Stimulated activated CD4-positive, alpha-beta T cell treated with anti-CD3 and anti-CD28 coated beads, Interleukin-1b, Interleukin-23, amount 100 ng/mL, for 1 hour (primary cell): ENCODE measurements at places on chromosomes 1 and 21.

DNA sequence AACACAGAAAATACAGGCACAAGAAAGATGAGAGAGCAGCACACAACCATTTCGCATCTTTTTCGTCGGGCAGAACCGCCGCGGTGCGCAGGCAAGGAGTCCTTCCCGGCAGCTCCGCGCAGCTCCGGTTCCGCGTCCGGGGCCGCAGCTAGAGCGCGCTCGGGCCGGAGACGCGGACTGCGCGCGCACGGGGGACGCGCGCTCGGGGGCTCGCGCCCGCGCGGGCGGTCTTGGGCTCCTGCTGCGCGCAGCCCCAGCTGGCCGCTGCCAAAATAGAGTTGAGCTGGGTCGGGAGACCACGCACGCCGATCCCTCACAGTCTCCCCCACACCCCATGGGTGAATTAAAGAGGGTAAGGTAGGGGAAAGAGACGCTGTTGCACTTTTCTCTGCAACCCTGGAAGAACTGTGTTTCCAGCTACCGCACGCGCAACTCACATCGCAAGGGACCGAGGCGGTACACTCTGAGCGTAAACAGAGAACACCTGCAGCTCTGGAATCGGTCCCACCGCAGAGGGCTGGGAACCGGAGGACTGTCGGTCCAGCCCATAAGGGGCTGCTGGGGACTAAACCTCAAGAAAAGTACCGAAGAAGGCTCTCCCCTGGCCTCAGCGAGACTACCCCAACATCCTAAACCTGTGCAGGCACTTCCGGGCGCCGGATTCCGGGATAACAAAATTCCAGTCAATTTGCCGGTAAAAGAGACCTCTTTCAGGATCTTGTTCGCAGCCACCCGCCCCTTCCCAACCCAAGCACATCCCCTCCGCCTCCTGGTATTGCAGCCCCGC is 1.7 kb downstream of the NR5A2 start:
- DNase-seq: no peak

DNA sequence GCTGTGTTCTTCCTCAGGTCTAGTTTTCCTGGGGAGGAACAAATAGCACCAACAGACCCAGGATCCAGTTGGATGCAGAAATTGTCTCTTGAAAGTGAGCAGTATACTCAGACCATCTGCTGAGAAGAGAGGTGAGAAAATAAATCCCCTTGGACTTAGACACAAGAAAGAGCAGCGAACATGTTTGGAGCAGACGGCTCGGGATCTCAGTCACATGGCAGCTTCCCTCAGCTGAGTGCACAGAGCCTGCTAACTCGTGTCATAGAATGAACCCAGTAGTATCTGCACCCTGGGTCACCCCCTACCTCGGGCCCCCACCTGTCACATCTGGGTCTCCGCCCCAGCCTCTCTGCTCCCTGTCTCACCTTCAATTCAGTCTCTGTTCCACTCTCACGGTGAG is 115.6 kb downstream of the CCDC185 start:
- DNase-seq: no peak

DNA sequence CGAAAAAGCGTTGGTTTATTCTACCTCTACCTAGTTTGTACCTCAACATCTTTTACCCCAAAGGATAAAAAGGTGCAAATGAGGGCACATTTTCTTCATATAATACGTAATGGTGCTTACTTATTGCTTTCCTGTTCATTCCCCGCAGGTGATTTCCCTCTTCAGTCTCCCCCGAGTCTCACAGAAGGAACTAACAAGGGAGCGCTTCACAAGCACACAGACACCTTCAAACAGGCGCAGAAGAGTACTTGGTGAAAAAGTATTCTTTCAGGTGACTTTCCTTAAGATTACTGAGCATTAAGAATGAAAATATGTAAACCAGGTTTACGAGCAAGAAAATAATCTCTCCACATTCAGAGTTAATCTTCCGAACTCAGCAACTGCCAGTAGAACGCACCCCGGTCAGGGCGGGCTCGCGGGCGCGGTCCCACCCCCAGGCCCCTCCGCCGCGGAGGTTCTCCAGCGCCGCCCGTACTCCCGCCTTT is 511 bp upstream of the RABGAP1L start:
- no peak for DNase-seq

DNA sequence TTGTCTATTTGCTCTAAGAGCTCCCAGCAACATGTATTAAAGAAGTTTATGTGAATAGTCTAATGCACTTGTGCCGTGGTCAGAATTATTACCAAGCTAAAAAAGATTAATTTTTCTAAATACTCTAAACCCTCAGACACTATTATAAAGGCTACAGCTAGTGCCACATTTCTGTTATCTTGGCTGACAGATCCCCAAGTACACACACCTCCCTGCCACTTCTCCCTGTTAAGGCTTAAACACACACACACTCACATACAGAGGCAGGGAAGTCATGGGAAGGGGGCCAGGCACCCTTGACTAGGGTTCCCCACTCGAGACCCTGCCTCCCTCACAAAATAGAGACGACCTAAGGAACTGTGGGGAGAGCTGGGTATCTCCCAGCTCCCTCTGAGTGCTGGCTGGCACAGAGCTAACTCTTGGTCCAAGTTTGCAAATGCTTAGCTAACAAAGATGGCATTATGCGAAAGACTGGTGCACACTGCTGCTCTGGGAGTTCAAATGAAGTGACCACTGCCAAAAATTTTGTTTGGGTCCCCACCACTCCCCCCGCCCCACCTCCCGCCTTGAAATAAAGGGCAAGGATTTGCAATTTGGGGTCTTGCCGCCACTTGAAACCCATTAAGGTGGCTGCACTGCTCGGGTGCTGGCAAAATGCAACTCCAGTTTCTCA is 9.8 kb downstream of the SSBP3 start:
- no peak for DNase-seq

DNA sequence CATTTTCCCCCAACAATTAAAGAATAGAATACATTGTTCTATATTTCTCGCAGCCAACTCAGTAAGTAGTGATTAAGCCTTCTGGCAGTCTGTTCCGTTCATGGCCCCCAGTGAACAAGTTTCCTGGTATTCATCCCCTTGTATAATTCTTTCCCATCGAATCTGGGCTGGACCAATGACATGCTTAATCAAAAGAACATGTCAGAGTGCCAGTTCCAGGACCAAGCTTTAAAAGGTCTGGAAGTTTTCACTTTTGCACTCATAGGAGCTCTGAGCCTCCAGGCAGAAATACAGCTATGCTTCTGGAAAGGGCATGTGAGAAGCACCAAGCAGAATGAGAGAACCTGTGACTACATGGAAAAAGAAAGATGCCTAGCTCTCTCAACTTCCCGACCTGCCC is 22.5 kb upstream of the DPYD start:
- DNase-seq: no peak

GRCh38 chr1:79726321-79726720 is 719.8 kb upstream of the ADGRL4 start:
- DNase-seq: no peak

DNA sequence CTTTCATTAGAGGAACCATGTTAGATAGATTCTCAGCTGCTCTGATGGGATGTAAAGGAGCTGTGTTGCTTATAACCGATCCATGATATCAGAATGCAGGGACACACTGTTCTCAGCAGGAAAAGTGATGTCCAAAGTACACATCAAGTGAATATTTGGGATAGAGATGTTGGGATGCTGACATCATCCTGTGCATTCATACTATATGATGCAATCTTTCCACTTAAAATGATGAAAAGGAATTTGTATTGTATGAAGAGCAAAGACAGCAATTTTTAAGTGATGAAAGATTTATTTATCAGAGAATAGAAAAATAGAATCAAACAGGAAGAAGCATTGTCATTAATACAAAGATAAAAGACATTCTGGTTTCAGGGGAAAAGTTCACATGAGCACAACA is 110.1 kb downstream of the ERG start:
- DNase-seq: no peak

DNA sequence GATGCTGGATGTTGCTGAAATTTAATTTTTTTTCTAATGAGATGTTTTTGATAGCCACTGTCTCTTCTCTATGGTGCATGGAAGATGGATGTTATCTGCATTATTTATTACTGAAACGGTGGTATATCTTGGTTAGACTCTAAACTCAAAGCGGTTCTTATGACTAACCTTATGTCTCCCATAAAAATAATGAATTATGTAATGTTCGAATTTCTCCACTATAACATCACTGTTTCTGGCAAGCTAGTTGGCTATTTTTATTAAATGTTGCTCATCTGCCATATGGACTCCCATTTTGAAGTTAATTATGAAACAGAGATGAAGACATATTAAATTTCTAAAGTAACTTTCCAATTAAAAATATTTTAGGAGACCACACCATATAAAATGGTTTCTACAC is 808.6 kb upstream of the ADGRL4 start:
- DNase-seq: no peak

DNA sequence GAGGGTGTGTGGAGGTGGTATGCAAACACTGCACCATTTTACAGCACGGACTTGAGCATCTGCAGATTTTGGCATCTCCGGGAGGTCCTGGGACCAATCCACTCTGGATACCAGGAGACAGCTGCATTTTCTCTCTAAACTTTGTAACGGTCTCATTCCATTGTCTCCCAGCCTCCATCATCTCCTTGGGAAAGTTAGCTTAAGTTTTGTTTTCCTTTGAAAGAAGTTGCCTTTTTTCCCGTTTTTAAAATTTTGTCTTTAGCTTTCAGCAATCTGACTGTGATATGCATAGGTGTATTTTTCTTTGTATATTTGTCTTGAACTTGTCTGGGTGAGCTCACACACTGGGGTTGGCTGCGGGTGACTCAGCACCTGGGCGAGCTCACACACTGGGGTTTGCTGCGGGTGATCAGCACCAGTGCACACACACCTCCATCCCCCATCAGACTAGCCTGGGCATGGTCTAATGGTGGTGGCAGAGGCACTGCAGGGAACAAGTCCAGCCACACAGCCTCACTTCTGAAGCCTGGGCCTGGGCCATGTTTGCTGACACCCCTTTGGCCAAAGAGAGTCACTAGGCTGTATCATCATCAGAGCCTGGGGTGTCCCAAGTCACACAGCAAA is 32.1 kb upstream of the COL18A1 start:
- DNase-seq: no peak

DNA sequence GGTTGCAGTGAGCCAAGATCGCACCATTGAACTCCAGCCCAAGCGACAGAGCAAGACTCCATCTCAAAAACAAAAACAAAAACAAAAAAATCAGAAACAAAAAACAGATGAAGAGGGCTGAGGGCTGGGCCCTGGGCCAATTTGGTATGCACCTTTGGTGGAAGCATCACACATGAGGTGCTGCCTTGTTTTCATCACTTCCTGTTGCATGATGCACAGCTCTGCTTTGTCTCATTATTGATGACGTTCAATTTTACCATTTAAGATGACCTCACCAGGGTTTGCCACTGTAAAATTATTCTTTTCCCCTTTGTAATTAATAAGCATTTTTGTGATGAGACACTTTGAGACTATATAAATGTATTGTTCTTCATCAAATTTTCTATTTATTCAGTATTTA is 9.8 kb upstream of the IFNAR2 start:
- no peak for DNase-seq

DNA sequence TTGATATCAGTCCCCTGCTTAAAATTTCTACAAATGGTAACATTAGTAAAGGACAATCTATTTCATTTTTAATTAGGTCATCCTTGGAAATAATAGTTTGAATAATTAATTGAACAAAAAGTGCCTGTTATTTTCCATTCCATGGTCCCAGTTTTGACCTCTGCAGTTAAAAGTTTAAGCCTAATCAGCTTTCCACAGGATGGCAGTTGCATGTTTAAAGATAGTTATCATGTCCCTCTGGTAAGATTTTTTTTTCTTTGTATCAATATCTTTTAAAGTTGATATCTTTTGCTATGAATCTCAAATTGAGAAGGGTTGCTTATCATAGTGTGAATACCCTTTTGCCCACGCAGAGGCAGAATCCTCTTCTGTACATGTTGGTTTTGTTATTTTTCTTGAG is 90.4 kb downstream of the HS2ST1 start:
- DNase-seq: no peak

GRCh38 chr1:183544598-183545297 is 45.5 kb downstream of the NCF2 start:
- no peak for DNase-seq

GRCh38 chr21:15592271-15592860 is 137.4 kb upstream of the USP25 start:
- no peak for DNase-seq

- DNase-seq: no peak
These were observed 51.0 kb upstream of the EFHD2 start for GRCh38 chr1:15358565-15359133.

DNA sequence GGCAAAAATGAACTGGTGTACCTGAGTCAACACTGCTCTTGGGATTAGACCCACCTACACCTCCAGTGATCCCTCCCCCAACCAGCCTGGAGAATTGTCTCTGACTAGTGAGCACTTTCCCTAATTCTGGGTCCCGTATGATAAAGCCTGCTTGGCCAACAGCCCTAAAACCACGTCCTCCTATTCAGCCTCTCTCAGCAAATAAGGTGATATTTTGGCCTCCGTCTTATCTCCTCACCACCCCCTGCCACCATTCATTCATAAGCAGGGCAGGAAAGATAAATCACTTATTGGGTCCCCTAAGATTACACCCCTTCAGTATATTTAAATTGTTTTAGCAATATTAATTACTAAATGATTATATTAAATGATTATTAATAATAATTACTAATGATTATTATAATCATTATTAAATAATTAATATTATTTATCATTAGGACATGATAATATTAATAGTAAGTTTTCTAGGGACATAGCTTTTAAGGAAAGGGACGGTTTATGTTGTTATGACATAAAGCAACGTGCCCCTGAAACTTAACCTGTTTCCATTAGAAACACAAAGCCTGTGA is 108.0 kb downstream of the DUSP10 start:
- DNase-seq: no peak

DNA sequence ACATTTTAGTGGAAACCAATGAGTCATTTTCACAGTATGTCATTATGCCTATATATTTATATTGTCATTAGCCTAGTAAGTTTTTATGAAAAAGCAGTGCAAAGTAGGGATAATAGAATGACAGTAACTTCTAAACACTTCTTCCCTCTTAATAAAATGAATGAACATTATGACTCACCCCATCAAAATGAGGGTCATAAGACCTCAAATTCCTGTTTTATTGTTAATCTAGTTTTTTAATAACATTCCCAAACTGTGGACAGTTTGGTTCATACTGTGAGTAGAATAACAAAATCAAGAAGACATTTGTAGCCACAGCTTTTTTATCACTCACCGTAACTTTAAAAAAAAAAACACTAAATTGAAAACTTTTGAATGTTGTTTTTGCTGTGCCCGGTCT is 160.5 kb downstream of the LRRC40 start:
- no peak for DNase-seq

DNA sequence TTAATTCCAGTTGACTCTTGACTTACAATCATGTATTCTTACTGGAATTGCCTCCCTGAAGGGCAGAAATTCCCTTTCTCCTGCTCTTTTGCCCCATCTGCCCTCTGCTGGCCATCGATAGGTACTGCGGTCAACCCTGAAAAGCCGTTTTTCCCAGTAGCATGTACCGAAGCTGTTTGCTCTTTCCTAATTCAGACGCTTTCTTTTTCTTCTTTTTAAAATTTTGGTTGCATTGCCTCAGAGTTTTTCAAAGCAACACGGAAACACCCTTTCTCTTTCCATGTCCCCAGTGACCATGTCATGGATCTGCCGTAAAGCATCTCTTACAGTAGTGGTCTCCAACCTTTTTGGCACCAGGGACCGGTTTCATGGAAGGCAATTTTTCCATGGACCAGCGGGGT is 164.2 kb upstream of the C1orf21 start:
- DNase-seq: no peak

GRCh38 chr1:166929911-166930310 is 45.4 kb downstream of the ILDR2 start:
- DNase-seq: no peak
